Activated CD4-positive, alpha-beta memory T cell treated with anti-CD3 and anti-CD28 coated beads for 36 hours (primary cell): ENCODE measurements at places on chromosomes 12 and 14.

DNA sequence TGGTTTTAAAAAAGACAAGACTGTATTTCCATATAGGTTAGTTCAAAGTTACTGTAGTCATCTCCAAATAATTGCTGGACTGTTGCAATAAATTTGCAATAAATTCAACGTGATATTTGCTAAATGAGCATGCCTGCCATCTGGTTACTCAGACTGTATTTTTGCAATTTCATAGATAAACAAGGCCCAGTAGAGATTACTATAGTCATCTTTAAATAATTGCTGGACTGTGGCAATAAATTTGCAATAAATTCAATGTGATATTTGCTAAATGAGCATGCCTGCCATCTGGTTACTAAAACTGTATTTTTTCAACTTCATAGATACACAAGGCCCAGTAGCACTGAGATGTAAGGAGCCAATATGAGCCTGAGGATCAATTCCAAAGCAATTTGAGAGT lies 5.6 kb downstream of the NTN4 start:
- no peak overlapping the region for H3K4me3 ChIP-seq
- no peaks in the 10 kb centered on the region for H3K36me3 ChIP-seq
- DNase-seq, result no peak
- H3K27ac ChIP-seq, result no peak overlapping the region
- peaks cover 9% of the 10 kb centered on the region for H3K4me1 ChIP-seq
- peaks cover 32% of the 10 kb centered on the region for H3K27me3 ChIP-seq

- no peak for DNase-seq
- H3K27me3 ChIP-seq, result no peaks in the 10 kb centered on the region
- no peaks in the 10 kb centered on the region for H3K36me3 ChIP-seq
- no peaks in the 10 kb centered on the region for H3K4me1 ChIP-seq
Measured at GRCh38 chr12:20560935-20561334, 134.2 kb upstream of the SLCO1C1 start.

DNA sequence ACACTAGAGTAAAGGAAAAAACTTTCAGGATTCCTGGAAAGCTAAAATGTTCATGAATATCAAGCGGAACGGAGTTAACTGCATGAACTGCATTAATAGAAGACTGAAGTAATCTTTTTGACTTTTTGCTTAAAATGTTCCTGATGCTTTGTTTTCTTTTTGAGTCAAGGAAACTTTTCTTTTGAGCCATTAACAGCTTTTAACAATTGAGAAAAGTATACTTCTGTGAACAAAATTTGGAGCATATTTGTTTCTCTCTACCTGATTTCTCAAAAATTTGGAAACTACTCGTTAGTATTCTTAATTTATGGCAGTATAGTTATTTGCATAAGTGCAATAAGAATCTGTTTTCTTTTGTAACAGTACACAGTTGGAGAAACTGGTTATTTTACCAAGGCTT lies 78.5 kb downstream of the CALM1 start:
- no peak overlapping the region for H3K4me3 ChIP-seq
- H3K4me1 ChIP-seq, result no peaks in the 10 kb centered on the region
- H3K27ac ChIP-seq, result no peak overlapping the region
- peaks cover 12% of the 10 kb centered on the region for H3K27me3 ChIP-seq

DNA sequence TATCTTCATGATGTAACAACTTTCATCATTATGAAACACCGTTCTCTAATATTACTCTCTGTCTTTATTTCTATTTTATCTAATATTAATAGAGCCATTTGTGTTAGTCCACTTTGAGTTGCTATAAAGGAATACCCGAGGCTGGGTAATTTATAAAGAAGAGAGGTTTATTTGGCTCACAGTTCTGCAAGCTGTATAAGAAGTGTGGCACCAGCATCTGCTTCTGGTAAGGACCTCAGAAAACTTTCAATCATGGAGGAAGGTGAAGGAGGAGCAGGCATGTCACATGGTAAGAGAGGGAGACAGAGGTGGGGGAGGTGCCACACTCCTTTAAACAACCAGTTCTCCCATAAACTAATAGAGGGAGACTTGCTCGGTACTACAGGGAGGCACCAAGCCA lies 25.1 kb downstream of the BORCS5 start:
- H3K4me3 ChIP-seq, result no peak overlapping the region
- H3K4me1 ChIP-seq, result peaks cover 75% of the 10 kb centered on the region
- no peak for DNase-seq
- peaks cover 45% of the 10 kb centered on the region for H3K36me3 ChIP-seq
- no peaks in the 10 kb centered on the region for H3K27me3 ChIP-seq

DNA sequence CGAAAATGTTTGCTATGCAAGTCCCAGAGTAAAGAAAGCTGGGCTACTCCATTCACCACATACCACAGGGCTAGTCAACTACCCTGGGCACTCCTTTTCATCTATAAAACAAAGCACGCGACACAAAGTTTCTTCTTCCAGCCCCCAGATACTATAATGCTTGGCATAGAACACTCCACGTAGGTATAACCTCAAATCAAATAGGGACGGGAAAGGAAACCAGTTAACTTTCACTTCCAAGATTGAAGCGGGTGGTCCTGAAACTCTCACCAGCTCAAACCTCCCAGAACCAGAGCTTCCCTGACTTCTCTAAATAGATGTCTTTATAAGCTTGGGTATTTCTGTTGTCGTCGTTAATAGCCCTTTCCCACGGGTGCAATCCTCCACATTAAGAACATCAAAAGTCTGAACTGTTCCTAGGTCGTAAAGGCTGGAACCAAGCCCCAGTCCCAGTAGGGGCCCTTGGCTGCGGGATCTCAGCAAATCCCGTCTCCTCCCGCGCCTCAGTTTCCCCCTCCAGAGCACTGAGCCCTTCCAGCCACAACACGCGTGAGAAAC lies 647 bp downstream of the LGMN start:
- peaks cover 36% of the 10 kb centered on the region for H3K4me1 ChIP-seq
- no peak for DNase-seq
- H3K27ac ChIP-seq, result no peak overlapping the region
